Omental fat pad (tissue), 4 donors: ENCODE measurements at places on chromosomes 7 and 10.

DNA sequence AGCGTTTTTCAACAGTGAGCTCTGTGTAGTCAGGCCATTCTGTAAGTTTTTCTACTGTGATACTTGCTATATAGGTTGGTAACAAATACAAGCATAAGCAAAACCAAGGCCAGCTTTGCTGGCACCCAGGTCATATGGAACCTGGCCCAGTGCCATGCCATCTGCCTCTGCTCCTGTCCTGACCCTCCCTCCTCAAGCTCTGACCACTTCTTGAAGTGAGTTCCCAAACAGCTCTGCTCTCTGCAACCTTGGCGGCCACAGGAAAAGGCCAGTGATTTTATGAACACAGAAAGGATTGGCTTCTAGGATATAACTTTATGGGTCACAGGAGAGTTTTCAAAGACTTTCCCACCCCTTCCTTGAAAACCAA is 12.8 kb downstream of the NOD1 start:
- no peak for DNase-seq

DNA sequence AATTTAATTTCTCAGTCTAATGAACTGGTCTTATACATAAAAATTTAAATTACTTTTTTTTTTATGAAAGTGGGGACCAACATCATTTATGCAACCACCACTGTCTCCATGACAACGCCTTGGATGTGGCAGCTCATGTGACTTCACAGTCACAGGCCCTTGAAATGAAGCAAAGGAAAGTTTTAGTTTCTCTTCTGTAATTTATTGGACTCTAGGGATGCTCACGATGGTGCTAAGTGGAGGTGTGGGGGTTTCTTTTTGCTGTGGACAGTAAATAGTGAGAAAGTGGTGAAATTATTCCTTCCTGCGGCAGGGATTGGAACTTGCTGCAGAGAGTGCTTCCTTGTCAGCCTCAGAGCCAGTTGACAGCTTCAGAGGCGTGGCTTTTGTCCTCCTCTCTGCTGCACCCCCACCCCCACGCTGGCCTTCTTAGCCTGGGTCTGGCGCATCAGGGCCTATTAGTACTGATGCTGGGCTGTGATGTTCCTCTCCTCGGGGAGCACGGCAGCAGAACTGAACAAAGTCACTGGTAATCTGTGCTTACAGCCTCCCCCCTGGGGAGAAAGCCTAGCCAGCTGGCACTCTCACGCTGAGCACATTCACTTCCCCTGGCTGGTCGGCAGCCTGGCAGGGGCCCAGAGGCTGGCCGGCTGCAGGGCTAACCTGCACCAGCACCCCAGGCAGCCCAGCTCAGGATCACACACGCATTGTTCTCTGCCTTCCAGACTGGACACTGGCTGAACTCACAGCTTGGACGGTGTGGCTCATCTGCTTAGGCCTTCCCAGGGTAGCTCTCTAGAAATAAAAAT is 517.5 kb upstream of the GALNT17 start:
- DNase-seq: no peak

DNA sequence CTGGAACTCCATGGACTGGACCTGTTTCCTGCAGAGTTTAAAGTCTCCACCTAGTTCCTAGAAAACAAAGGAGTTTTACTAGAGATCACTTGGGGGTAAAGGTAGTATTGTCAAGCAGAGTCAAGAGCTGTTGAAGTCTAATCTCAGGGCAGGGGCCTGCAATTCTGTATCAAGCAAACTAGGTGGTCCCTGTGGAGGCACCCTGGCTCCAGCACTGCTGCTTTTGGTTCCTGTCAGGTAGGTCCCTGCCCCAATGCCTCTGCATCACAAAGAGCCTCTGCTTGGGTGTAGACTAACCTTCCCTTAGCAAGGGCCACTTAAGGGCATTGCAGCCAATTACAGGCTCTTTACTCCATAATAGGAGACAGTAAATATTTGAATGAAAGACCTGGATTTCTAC is 22.5 kb downstream of the ZSCAN25 start:
- no peak for DNase-seq

- DNase-seq: no peak
Observed at GRCh38 chr10:97774811-97775294, 3.1 kb upstream of the SFRP5 start.

DNA sequence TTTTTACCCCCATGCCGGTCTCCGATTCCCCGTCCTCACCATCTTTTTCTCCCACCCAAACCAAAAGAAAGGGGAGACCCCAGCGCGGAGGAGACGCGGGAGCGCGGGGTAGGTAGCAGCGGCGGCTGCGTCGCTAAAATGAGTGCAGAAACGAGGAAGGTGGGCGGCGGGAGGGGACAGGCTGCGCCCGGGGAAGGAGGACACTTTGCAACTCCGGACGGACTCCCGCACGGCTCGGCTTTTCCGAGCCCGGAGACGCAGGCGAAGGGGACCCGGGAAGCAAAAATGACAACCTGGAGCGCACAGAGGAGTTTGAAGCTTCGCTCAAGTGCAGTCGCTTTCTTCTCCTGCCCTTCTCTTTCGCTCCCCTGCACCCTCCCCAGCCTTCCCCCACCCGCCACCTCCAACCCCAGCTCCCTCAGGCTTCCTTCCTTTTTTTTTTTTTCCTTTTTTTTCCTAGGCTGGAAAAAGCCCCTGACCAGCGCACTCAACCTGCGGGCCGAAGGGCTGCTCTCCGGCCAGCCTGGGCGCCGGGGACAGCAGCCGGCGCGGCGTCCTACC is 453 bp downstream of the SFMBT2 start:
- no peak for DNase-seq

DNA sequence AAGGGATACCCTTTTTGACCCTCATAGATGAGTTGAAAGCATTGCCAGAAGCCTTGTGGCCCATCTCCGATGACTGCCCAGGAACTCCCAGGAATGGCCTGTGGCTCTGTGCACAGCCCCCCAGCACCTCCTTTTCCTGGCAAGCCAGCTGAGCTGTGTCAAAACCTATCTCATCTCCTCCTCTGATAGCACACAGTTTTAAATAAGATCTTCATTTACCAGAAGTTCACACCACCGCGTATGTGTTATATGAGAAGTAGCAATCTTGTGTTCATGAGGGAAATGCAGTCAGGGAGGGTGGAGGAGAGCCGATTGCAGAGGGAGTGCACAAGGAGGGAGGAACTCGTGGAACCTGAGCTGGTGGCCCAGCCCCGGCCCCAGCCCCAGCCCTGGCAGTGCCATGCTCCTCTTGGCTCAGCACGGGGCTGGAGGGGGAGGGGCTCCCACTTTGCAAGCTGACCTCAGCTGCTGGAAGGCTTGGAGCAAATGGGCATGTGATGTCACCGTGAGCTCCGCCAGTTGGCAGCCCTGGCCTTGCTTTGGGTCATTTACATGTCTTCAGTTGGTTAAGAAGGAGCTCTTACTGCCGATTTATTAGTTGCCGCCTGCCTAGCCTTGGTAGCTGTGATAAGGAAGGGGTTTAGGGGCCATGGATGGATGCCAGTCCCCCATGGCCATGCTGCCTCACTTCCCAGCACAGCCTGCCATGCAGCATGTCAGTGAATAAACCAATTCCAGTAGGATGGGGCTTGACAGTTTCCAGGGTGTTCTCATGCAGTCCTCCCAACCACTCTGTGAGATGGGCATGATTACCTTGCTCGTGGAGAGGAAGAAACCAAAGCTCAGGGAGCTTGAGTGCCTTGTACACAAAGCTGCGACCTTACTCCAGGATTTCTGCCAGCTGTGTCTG is 20.0 kb downstream of the UNC5B start:
- no peak for DNase-seq
